ENCODE measurements at places on chromosomes 16 and 17.

DNA sequence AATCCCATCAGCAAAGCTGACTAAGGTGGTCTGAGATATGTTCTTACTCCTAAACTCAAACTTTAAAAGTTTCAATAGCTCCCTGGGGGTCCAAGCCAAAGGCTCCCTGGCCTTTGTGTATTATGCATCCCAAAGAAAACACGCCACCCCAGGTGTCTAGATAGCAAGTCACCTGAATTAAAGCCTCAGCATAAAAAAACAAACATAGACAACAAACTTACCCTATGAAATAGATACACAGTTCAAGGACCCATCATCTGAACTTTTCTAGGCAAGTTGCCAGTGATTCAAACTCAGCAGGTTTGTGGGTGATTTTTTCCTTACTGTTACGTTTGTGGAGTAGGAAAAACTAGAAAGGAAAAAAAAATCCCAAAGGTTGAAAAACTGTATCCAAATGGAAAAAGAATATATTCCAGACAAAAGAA is 12.5 kb downstream of the CMTM3 start:
- DNase-seq, result no peak

GRCh38 chr17:31653691-31654090 is 205.4 kb downstream of the COPRS start:
- no peak for DNase-seq

- no peak for DNase-seq
Measured at GRCh38 chr16:88617268-88618031, 20.9 kb upstream of the IL17C start.

DNA sequence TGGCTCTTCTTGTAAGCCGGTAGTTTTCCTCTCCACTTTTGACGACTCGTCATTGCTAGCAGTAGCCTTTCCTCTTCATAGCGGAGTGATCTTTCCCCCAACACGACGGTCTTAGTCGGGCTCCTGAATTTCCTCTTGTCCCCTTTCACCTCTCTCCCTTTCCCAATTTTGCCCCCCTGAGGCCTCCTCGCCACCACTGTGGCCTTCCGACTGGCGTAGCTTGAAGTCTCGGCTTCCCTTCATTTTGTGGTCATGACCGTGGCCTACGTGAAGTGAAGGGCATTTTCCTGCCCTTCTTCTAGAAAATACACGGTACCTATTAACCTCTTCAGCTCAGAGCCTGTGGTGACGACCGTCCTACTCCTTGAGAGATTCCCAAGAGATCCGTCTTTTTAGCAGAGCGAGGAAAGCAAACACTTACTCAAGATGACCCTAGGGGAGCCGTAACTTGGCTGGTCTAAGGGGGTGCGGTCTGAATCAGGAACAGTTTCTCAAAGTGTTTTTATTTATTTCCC is 787 bp downstream of the PRKAR1A start:
- no peak for DNase-seq

GRCh38 chr17:40953881-40954280 is 12.9 kb downstream of the KRT39 start:
- no peak for DNase-seq

DNA sequence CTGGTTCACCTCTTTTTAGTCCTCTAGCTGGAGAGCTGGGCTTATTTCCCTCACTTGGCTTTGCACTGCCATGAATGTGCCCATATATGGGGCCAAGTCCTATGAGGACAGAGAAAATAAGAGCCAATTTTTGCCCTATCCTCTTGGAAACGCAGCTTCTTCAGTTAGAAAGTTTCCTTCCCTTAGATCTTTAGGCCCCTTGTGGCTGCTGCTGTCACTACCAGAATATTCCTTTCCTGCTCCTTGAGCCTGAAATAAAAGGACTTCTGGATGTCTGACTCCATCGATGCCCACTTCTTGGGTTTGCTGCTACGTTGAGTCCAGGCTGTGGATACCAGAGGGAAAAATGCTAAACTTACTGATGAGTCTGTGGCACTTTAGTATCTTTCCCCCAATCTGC is 487.1 kb downstream of the GRIN2A start:
- DNase-seq, result no peak

GRCh38 chr16:89924297-89924924 is 1.3 kb downstream of the TUBB3 start:
- no peak for DNase-seq

- DNase-seq, result no peak
Measured at GRCh38 chr17:45953561-45953960, 45.5 kb upstream of the STH start.

GRCh38 chr17:79617740-79618382 is 7.0 kb upstream of the RBFOX3 start:
- DNase-seq, result no peak

DNA sequence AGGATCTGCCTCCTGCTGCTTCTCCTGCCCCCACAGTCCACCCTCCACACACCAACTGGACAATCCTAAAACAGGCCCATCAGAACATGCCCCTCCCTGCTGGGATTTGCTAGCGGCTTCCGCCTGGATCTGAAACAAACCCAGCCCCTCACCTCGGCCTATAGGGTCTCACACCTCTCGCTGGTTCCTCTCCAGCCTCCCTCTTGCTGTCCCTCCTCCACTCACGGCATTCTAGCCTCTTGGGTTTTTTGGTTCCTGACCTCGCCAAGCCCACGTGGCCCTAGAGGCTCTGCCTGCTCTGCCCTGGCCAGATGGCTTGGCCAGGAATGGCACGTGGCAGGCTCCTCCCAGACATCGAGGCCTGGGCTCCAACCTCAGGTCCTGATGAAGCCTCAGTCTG is 15.7 kb upstream of the MTSS2 start:
- no peak for DNase-seq

- DNase-seq, result no peak
Measured at GRCh38 chr16:15785386-15786059, 71.3 kb downstream of the MYH11 start.

DNA sequence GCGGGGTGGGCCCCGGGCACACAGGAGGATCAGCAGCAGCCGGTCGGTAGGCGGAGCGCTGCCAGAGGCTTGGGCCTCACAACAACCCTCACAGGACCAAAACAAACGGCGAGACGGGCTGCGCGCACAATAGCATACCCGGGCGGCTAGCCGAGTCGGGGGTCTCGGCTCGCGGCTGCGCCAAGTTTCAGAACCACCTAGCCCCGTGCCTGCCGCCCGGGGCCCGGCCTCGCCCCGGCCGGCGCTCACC is 732 bp downstream of the ULK2 start:
- DNase-seq, result peak; percentile 39

GRCh38 chr16:56974549-56975300 is 13.0 kb downstream of the CETP start:
- DNase-seq, result no peak

- no peak for DNase-seq
Measured at GRCh38 chr17:55265311-55266021, 706 bp downstream of the HLF start.

Data from stimulated activated CD4-positive, alpha-beta T cell treated with anti-CD3 and anti-CD28 coated beads, TNF-alpha, amount 100 ng/mL, for 48 hours (primary cell).